ENCODE measurements at places on chromosomes 12 and 14.

- DNase-seq = no peak
Measured at GRCh38 chr12:11771356-11771755, 121.9 kb downstream of the ETV6 start.

DNA sequence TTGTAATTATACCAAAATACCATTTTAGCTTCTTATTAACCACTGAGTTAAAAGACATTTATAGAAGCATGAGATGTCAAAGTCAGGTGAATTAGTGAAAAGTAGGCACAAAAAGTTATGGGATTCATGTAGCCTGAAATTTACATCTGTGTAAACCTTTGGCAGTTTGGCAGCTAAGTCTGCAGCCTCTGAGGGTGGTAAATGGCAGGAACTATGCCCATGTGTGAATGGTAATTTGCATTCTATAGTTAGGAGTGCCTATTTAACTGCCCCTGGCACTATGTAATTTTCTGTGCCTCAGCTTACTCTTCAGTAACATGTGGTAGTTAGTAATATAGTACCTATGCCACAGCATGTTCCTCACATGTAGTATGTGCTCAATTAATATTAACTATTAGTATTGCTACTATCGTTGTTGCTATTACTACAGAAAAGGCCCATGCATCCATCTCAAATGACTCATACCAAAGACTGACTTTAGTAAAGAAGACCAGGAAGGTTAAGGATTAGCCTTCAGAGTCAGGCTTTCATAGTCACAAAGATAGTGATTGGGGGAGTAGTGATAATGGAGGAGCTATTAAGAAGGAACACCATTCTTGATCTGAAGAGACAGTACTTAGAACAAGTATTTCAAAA is 258.7 kb upstream of the BTG1 start:
- no peak for DNase-seq

DNA sequence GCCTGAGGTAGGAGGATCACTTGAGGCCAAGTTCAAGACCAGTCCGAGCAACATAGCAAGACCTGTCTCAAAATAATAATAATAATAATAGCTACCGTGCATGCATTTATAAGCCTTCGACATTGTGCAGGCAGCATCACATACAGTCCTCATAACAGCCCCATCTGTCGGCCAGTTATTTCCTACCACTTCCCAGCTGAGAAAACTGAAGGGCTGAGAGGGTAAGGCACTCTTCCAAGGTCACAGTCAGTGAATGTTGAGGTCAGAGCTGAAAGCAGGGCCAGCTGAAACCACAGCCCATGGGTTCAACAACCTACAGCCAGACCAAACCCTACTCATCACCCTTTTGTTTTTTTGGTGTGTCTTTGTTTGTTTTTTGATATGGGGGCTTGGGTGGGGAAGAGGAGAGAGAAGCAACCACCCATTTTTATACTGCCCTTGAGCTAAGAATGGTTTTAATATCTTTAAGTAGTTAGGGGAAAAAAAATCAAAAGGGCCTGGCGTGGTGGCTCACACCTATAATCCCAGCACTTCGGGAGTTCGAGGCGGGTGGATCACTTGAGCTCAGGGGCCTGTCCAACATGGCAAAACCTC is 16.8 kb upstream of the ITPK1 start:
- no peak for DNase-seq

DNA sequence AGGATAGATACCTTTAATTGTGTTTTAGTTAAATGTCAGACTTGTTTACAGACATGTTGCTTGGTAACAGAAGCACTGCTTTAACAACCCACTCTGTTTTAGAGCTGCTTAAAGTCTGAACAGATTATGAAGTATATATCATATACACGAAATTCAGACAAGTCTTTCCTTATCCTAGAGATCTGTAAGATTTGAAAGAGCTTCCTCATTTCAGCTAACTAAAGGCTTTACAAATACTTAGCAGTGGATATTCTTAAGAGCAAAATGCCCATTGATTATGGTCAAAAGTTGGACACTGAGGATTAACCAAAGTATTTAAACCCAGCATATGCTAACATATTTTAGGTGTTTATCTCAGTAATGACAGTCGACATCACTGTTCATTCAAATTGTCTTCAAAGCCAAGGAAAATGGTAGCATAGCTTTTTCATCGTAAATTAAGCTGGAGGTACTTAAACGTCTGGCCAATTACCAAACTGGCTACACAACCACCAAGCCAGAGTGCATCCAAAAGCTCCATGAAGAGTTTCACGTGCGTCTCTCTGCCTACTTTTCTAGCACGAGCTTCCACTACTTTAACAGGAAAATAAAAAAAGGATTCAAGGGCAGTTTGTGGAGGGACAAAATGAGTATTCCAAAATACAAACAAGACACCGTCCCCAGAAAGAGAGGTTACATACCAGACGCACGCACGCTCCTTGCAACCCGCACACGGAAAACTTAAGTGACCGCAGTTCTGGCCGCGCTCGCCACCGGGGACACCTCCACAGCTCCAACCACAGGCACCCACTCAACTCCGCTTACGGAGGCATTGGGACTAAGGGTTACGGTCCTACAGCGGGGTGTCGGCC is 565 bp downstream of the CEP83 start:
- no peak for DNase-seq

DNA sequence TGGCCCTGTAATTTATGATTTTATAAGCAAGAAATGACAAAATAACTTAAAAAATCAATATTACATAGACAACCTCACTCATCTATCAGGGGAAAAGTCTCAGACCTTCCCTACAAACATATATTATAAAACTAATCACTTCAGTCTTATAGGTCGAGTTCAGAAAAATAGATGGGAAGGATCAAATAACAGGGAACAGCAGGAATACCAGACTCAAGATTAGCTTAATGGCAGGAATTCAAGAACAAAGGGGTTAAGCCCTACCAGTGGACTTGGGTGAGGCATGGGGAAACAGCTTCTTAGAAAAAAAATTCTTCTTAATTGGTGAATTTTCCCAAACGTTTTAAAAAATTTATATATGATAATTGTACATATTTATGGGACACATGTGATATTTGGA is 51.6 kb upstream of the CRY1 start:
- DNase-seq = no peak

DNA sequence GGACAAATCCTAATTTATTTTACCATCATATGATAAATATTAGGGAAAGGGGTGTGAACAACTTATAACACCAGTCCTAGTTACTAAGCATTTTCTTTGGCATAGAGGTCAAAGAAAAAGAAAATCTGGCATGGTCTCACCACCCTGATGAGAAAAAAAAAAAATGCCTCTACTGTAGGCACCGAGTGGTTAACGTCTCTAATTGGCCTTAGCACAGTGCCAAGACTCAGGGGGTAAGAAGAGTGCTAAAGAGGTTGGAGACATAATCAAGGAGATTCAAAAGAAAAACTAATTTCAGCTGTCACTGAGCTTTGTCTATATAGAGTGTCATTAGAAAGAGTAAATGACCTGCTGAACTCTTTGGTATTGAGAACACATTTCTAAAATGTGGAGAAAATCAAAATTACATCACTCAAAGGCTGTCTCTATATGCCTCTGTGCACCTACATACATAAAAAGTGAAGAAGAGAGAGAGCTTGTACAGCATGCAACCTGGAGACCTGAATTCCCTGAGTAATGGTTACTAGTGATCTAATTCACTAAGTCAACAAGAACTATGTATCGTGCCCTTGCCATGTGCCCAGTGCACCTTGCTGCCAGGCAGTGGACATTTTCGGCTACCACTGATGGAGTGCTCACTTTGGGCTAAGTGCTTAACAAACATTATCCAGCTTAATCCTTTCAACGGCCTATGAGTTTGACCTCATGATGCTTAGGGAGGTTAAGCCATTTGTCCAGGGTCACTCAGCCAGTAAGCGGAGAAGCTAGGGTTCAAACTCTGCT is 113.8 kb upstream of the G2E3 start:
- DNase-seq = no peak

- no peak for DNase-seq
Measured at GRCh38 chr14:23582906-23583760, 4.5 kb upstream of the JPH4 start.

DNA sequence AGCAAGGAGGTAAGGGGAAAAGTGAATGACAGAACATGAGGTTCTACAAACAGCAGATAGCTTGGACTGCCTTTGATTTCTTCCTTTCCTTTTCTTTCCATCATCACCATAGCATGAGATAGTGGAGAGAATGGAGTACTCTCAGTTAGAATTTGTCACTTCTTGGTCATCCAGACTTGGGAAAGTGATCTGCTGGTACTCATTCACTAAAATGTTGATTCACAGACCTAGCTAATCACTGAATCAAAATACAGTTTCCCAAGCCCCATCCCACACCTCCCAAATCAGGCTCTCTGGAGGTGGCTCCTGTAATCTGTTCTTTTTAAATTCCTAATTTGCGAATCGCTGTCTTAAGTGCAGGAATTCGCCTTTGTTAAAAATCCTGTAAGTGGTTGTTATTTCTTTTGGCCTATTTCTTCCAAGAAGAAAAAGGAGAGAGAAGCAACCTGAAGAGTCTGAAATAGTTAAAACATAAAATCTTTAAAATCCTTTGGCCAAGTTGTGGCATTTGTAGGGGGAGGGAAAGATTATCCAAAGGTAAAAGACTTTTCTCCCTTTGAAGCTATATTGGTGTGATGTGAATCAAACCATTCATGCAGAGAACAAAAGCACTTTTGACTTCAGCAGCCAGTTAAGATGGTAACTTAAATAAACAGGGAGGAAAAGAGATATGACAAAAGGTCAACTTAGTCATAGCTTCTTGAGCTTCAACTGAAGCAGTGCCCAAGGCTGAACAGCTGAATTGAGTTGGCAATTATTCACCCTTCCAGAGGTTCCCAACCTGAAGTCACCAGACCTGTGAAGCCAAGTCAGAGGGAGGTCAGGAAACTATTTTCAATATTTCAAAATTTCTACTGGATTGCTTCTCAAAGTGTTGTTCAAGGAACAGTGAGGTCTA is 255.1 kb upstream of the KRR1 start:
- no peak for DNase-seq

- DNase-seq = no peak
Measured at GRCh38 chr12:26130728-26131127, 5.9 kb upstream of the BHLHE41 start.

GRCh38 chr14:22152161-22152870 is 436.7 kb downstream of the DAD1 start:
- no peak for DNase-seq

DNA sequence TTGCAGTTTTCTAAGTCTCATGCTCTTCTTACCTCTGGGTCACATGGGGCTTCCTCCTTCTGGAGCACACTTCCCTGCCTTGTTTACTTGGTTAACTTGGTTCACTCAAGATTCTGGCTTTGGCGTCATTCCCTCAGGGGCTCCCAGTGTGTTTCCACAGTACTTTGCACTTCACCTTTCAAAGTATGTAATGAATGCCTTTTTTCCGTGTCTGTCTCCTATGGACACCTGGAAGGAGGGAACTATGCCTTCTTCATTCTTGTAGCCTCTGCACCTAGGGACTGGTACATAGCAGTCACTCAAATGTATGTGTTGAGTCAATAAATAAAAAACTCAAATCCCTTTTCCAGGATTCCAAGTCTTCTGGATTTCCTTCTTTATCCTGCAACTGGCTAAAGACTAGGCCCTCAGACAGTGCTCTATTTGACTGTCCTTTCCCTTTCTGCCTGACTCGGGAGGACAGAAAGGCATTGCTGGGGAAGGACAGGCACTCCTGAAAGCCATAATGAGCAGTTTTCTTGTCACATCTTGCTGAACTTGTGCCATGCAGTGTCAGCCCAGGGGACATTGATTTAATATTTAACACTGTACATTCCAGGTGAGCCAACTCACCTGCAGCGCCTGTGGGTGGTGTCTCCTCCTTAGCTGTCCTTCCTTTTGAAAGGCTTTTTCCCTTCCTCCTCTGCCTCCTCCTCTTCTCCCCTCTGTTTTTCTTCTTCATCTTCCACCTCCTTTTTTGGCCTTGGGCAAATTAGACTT is 12.8 kb downstream of the MYRFL start:
- no peak for DNase-seq

DNA sequence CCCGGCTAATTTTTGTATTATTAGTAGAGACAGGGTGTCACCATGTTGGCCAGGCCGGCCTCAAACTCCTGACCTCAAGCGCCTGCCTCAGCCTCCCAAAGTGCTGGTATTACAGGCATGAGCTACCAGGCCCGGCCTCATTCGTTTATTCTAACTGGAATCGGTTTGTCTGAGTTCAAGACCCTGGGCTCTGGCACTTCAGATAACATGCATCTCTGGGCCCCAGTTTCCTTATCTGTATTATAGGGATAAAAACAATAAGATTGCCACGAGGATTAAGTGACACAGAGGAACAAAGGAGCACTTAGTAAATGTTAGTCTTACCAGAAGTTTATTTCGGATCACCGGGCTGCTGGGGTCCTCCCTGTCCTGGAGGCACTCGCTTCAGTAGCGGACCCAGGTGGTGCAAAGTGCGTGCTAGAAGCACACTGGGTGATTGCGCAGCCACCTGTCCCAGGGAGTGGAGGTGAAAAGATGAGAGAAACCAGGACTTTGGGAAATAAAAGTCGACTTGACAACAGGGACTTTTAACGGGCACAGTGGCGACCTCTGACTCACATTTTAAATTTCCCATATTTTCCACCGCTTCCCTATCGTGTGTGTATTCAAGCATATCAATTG is 37.5 kb downstream of the ACACB start:
- DNase-seq = no peak

DNA sequence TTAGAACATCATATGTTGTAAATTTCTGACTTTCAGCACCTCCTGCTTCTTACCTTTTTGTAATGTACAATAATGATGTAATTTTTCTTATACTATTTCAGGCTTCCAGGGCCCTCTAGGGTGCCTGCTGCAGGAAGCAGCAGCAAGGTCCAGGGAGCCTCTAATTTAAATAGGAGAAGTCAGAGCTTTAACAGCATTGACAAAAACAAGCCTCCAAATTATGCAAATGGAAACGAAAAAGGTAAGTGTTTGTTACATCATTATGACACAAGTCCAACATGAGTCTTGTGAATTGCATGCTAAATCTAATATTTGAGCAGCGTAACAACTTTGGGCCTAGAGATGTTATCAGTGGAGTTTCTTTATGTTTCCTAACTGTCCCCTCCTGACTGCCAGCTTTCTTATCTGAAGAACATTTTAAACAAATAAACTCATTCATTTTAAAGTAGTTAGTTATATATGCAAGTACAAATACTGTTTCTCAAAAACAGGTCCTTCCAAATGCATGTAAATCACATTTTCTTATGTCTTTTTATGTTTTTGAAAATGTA is 167.6 kb downstream of the NAV3 start:
- no peak for DNase-seq

GRCh38 chr12:18246066-18246465 is 15.3 kb upstream of the PIK3C2G start:
- no peak for DNase-seq

- no peak for DNase-seq
Measured at GRCh38 chr14:54715811-54716210, 148.9 kb downstream of the SAMD4A start.

Measured in stimulated activated CD8-positive, alpha-beta memory T cell treated with anti-CD3 and anti-CD28 coated beads, Interleukin-4, amount 100 ng/mL, for 4 hours (primary cell).